Anterior cingulate cortex (tissue), 58 donors: ENCODE measurements at places on chromosomes 6 and 20.

DNA sequence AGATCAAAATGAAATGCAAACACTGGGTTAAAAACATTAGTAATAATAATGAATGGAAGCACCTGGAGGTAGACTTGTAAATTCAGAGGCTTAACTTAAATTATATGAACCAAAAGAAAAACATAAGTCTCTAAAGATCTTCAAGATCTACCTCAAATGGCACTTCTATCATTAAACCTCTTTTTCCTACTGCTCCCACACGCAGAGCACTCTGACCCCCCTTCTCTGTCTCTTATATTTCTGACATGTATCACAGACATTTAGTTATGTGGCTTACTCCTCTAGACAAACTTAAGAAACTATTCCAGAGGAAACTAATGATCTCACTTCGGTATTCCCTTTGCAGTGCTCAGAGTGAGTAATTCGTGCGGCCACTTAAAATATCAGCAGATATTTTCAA is 1.1 kb downstream of the TBC1D32 start:
- DNase-seq = no peak

DNA sequence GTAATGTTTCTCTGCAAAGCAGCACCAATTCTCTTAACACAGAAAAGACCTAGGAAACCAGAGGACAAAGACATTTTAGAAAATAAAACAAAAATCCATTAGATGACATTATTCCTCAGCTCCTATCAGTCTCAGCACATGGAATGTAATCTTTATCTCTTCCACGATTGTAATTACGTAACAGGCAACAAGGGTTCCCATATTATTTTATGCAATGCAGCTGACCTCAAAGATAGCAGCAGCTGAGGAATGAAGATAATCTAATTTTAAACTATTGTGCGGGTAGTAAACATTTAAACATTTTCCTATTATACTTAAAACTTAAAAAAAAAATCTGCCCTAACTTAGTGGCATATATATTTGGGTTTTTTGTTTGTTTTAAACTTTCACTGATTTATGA is 33.0 kb upstream of the PTCHD4 start:
- DNase-seq = no peak

DNA sequence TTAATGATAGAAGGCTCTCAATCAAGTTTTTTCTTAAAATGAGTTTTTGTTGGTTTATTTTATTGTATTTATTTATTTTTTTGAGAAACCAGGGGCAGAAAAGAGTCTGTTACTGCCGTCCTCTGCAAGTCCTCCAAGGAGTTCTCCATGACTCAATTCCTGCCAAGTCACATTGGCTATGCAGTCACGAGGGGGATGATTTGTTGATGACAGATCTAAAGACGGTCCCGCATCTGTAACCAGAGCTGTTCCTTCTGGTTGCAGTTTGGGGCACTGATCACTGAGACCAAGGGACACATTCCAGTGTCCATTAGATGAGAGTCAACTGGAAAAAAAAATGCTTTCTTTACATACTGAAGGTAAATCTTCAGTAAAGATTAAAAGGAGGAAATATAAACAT is 13.9 kb upstream of the TSHZ2 start:
- no peak for DNase-seq

DNA sequence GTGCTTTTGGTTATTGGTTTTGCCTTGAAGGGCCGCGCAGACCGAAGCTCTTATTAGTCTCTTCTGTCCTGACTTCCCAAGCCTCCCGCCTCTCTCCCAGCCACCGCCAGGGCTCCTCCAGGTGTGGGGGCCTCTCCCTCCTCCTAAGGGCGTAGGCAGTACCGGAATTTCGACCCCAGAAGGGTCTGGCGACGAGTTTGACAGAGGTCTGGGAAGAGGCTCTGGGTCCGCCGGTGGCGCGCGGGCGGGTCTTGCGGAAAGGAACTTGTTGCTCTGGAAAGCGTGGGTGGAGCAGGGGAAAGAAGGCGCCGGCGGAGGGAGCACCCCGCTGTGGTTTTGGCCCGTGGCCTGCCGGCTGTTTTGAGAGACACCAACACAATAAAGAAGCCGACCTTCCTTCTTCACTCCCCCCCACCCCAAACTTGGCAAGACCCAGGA is 1.8 kb downstream of the PCSK2 start:
- DNase-seq = no peak

DNA sequence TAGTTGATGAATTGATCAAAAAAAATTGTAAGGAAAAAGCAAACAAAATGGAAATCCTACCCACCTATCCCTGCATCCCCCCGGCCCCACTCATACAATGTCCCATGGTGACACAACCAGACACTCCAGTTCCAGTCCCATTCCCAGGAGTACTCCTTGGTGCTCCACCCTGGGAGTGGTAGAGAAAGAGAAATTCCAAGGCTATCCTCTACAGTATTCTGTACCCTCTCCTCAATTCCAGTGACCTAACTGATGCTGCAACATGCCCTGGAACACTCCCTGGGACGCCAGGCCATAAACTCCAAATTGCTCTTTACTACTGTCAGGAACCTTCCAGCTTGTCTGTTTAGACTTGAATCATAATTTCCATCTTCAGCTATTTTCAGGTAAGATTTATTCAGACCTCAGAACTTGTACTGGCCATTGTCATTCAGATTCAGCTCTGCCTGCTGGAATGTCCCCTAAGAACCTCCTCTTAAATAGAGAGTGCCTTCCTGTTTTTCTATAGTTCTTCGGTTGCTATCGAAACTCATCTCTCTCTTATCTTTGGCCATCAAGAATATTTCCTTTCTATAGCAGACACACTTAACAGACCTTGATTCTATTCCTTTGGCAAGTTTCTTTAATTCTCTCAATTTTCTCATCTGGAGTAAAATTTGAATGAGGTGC is 8.7 kb downstream of the GPX6 start:
- no peak for DNase-seq

GRCh38 chr20:63854766-63855362 is 6.4 kb upstream of the ABHD16B start:
- DNase-seq = no peak

DNA sequence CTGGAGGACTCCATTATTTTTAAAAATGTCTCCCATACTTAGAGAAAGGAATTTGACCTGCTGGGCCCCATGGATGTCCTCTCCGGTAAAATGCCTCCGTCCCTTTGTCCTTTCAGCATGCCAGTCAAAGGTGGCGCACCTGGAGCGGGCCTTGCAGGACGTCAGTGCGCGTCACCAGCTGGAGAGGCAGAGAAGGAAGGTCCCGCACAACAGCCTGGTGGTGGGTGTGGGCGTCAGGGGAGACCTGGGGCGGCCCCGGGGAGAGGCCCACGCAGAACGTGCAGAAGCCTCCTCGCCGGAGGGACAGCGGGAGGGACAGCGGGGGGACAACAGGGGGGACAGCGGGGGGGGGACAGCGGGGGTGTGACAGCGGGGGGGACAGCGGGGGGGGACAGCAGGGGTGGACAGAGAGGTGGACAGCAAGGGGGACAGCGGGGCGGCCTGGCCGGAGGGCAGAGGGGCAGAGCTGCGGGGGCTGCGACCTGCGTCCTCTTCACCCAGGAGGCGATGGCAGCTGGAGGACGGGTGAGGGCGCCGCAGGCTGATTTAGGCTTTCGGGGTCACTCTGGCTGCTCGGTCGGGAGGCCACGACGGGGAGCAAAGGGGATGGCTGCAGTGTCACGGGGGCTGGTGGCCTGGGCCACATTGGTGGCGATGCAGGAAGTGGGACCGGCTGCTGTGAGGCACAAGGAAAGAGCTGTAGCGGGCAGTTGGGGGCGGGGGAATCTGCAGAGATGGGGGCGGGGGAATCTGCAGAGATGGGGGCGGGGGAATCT is 859 bp upstream of the KIF25 start:
- DNase-seq = no peak
